Esophagus muscularis mucosa (tissue), 4 donors: ENCODE measurements at places on chromosomes 11 and 22. TPM values are rescaled to one million over a fixed set of nuclear protein-coding genes. Genes with fewer than 3 reads are reported as not detected.

DNA sequence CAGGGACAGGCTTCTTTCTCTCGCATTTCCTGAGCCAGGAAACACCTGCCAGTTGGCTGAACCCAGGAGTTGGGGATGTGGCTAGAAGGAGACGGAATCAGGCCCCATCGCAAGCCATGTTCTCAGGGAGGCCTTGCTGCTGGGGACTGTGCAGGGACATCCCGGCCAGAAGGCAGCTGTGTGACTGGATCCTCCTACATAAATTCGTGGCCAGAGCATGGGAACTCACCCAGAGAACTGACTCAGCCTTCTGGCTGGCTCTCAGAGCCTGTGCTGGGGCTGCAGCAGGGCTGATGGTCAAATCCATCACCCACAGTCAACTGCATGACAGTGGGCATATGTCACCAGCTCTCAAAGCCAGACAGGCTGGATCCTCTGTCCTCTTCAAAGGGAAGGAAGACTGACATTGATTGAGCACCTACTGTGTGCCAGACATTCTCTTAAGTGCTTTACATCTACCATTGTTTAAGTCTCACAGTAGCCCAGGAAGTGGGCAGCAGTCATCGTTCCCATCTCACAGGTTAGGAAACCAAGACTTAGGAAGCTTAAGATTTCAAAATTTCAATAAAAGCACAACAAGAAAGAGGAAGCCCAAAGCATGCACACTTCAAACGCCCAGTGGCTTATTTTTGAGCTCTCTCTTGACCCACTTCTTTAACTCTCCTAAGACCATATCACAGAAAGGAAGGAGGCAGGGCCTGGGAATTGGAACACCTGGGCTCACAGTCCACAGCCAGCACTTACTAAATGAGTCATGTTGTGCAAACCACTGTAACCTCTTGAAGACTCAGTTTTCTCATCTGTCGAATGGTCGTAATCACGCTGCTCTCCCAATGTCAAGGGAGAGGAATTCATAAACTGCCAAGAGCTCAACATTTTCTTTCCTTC lies 30.9 kb upstream of the CACNG2 start:
- DNase-seq = no peak

OR52E6 gene
- not detected for total RNA-seq

PLEKHA7 gene
- total RNA-seq = 5.8 TPM

DNA sequence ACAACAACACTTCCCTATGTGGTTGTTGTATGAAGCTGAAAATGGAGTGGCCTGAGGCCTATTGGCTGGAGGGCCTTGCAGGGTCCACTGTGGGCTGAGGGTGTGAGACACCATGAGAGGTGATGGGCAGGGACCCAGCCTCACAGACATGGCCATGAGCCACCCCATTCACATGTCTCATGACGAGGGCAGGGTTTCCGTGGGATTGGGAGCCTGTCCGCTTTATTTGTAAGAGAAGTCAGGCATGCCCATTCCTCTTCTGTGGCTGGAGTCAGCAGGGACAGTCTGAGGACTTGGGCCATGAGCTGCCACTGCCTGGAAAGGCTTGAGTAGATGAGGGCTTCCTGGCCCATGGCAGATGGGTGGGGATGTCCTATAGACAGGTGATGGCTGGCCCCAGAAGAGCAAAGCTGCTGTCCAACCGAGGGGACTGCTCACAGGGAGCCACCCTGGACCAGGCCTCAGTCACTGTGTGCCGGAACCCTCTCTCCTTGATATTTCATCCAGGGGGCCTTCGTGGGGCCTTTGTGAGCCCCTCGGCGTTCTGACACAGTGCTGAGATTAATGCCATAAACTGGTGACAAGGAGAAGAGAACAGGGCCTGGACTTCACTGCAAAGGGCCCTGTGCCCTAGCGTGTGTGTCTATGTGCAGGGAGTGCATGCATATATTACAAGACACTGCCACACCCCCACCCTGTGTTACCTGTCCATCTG lies 971.9 kb downstream of the BRD1 start:
- no peak for DNase-seq
